Activated CD4-positive, alpha-beta T cell treated with anti-CD3 and anti-CD28 coated beads for 36 hours (primary cell): ENCODE measurements at places on chromosomes 3 and 15. TPM values are rescaled to one million over a fixed set of nuclear protein-coding genes. Genes with fewer than 3 reads are reported as not detected.

Gene CEMIP
- not detected for total RNA-seq

Gene CCR8
- 0.77 TPM for total RNA-seq

- H3K27me3 ChIP-seq, result no peaks in the 10 kb centered on the region
- no peaks in the 10 kb centered on the region for H3K36me3 ChIP-seq
- DNase-seq, result no peak
- H3K4me3 ChIP-seq, result no peak overlapping the region
- H3K4me1 ChIP-seq, result no peaks in the 10 kb centered on the region
Observed at GRCh38 chr3:146966124-146966523, 361.0 kb upstream of the PLSCR5 start.

GRCh38 chr3:40055361-40055760 lies 246.0 kb downstream of the MYRIP start:
- H3K36me3 ChIP-seq, result peaks cover 2% of the 10 kb centered on the region
- no peaks in the 10 kb centered on the region for H3K4me1 ChIP-seq
- H3K27me3 ChIP-seq, result peaks cover 5% of the 10 kb centered on the region
- no peak for DNase-seq

DNA sequence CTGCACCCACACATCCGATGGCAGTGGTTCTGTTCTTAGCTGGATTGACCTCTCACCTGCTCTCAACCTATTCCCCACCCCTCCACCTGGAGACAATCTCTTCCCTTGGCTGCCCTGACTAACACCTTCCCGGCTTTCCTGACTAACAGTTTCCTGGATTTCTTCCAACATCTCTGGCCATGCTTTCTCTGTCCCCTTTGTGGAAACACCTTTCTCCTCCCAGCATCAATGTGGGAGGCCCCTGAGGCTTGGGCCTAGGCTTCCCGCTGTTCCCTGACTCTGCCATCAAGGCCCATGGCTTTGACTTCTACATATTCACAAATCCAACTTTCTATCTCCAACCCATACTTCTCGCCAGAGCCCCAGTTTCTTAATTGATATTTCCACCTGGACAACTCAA lies 142.8 kb upstream of the ATP2B2 start:
- no peaks in the 10 kb centered on the region for H3K36me3 ChIP-seq
- H3K4me3 ChIP-seq, result no peak overlapping the region
- no peak overlapping the region for H3K27ac ChIP-seq
- no peaks in the 10 kb centered on the region for H3K4me1 ChIP-seq
- DNase-seq, result no peak

GRCh38 chr3:15010664-15011063 lies 54.5 kb downstream of the MRPS25 start:
- H3K4me3 ChIP-seq, result no peak overlapping the region
- no peak overlapping the region for H3K27ac ChIP-seq
- H3K27me3 ChIP-seq, result no peaks in the 10 kb centered on the region
- H3K4me1 ChIP-seq, result peaks cover 7% of the 10 kb centered on the region
- no peak for DNase-seq
- H3K36me3 ChIP-seq, result peaks cover 28% of the 10 kb centered on the region

Gene CCR2
- total RNA-seq, result not detected
